T47D (cell line): ENCODE measurements at places on chromosomes 1 and 21.
A peak's percentile ranks its signal among the peaks of the same experiment; 100 is the strongest.

DNA sequence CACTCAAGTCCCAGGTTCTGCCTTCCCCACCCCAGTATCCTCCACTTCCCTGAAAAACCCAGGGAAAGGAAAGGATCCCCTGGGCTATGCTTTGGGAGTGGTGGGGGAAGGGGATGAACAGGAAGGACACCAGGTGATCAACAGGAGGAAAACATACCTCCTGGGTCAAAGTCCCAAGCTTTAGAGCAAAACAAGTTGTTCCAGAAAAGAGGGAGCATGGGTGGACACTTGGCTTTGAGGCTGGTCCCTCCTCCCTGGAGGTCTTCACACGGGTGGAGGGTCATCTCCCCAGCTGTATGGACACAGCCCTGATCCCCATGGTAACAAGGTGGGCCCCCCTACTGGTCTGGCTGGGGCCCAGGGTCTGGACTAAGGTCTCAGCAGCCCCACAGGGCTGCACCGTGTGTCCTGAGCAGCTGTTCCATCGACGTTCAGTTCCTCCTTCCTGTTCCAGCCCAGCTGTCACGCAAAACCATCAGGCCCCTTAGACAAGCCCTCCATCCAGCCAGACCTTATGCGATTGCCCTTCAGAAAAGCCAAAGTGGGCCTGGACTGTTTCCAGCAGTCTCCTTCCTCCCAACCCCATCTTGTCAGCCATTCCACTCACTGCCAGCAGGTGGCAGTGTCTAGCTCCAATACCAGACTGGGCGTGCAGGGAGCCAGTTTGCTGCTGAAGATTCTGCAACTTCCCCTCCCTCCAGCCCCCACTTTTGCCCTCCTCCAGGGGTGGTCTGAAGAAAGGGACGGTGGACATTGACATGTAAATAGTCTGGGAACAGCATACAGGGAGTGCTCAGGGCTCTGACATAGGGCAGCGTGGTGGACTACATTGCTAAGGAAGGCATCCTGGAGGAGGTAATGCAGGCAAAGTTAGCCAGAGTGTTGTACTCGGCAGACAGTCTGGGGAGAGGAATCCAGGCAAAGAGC, 2.9 kb upstream of the PDZK1IP1 start:
- DNase-seq = peak; percentile 60

- no peak for DNase-seq
Measured at GRCh38 chr1:87790756-87791155, 462.1 kb downstream of the LMO4 start.

GRCh38 chr1:2804628-2805351, 3.3 kb upstream of the TTC34 start:
- no peak for DNase-seq

- DNase-seq = no peak
Measured at GRCh38 chr1:183836598-183836997, 31.7 kb downstream of the RGL1 start.

- DNase-seq = peak; percentile 18
Measured at GRCh38 chr1:78673120-78673519, 23.5 kb downstream of the IFI44 start.

- no peak for DNase-seq
Measured at GRCh38 chr1:112399456-112399855, 3.4 kb downstream of the CTTNBP2NL start.

DNA sequence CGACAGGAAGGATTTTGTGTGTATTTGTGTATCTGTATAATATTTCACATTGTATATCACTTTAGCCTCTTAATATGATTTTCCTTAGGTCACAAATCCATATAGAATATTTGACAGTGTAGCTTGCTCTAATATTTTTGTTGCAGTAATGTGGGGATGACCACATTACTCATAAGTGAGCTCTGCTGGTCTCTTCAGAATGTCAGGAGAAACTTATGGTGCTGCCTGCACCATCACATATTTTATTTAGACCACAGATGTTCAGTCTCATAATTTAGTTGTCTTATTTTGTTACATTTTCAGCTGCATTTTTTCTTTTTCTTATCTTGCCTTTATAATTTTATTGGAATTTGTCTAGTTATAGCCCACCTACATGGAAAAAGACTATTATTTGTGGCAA, 205.3 kb downstream of the PBX1 start:
- DNase-seq = no peak

DNA sequence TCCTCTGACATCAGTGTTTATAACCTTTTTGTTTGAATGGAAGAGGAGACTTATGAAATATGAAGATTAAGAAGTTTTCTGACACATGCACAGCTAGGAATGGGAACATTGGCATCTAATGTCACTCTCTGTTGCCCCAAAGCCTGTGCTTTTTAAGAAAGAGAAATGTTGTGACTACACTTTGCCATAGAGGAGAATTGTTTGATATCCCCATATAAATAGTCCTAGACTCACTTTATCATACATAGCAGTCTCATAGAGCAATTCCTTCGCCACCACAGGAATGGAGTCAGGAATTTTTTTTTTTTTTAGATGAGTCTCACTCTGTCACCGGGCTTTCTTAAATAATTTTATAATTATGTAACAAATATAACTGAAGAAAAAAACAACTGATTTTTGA, 1.5 kb downstream of the KRTAP21-3 start:
- no peak for DNase-seq

GRCh38 chr1:110254604-110255391, 44.7 kb downstream of the KCNC4 start:
- peak; percentile 32 for DNase-seq

DNA sequence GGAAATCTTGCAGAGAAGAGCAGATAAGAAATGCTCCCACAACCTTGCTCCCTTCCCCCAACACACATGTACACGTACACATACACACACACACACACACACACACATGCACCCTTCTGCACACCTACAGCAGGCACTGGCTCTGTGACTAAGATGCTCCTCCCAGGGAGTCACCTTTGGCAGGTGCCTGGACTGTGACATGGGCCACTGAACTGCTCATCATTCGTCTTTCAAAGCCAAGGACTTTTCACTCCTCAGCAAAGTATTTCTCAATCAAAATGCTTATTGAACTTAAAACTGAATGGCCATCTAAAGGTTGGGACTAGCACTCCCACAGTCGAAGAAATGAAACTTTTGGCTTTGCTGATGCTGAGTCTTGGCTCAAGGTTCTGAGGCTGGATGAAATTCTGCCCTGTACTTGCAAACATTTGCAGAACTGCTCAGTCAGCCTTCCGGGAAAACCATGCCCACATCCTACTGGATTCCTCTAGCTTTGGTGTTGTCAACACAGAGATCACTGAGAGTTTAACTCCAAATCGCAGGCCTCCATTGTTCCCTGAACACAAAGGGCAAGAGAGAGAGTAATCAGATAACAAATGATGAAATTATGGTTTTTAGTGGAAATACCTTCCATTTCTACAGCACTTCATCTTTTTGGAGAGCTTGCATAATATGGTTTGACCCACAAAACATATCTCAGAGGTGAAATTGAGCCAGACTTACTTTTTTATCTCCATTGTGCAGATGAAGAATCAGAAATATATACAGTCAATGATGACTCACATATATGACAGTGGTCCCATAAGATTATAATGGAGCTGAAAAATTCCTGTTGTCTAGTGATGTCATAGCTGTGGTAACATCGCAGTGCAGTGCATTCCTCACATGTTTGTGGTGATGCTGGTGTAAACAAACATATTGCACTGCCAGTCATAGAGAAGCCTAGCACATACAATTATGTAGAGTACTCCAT, 72.4 kb upstream of the BCAR3 start:
- DNase-seq = no peak

DNA sequence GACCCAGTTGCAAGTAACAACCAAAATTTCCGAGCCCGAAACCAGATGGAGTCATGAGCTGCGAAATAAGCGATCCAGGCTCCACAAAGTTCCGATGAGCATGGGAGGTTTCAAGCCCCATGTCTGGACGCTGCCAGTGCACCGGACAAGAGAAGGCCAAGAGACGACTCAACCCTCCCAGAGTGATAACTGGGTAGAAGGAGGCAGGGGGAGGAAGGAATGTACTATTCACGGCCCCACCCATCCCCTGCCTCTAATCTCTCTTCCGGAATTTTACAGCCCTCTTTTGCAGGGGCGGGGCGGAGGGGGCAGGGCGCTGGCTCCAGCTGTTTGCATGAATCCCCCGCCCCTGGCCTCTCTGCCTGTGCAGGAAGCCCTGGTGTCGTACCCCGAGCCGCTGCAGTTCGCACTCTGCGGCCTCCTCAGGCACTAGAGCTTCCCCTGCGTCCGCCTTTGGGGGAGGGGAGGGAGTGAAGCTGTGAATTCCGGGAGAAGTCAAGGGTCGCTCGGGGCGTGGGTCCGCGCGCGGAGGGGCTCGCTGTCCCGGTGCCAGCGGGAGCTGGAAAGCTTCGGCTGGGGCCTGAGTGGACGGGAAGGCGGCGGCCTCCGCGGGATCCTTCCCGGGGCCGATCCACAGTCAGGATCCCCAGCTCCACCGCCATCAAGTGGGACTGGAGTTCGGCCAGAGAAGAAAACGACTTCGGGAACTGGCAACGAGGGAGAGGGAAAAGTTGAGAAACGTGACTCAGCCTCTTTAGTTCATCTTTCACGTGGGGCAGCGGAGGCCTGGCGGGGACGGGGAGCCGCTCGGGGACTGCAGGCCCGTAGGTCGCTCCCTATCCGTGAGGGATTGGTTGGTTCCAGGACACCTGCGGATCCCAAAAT, 6.3 kb upstream of the PTP4A2 start:
- no peak for DNase-seq

- no peak for DNase-seq
Measured at GRCh38 chr1:84973498-84974334, 23.2 kb downstream of the MCOLN2 start.

DNA sequence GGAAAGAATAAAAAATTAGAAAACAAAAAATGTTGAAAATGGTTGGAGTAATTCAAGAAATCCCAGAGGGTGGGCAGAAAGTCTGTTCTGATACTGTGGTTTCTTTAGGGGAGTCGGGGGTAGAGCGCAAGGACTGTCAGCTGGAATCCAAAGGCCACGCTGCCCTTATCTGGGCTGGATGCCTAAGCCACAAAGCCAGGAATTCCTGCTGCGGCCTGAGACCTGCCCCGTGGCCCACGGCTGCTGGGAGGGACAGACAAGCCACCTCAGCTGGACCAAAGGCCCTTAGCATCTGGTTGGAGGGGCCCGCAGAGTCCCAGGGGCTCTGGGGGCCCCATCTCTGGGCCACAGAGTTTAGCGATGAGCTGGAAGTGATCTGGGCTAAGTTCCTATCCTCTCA, 60.2 kb downstream of the DMRTB1 start:
- DNase-seq = no peak

GRCh38 chr1:54047384-54048305, 5.4 kb downstream of the TMEM59 start:
- DNase-seq = no peak

GRCh38 chr21:43734131-43734927, 15.4 kb downstream of the PDXK start:
- DNase-seq = peak; percentile 49

DNA sequence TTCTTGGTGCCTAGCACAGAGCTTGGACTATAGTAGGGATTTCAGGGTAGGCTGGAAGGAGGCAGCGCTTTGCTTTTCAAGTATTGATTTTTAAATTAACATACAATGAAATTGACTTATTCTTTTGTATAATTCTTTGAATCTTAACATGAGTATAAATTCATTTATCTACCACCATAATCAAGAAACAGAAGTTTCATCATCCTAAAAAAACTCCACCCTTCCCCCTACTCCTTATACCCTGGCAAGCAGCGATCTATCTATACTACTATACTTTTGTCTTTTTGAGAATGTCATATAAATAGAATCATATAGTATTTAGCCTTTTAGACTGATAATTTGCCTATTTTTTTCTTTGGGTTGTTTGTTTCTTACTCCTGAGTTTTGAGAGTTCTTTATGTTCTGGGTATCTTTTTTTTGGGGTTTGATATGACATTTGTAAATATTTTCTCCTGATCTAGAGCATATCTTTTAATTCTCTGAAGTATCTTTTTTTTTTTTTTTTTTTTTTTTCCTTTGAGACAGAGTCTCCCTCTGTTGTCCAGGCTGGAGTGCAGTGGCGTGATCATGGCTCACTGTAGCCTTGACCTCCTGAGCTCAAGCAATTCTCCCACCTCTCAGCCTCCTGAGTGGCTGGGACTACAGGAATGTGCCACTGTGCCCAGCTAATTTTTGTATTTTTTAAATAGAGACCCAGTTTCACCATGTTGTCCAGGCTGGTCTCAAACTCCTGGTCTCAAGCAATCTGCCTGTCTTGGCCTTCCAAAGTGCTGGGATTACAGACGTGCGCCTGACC, 6.4 kb downstream of the RPS6KC1 start:
- no peak for DNase-seq

- DNase-seq = no peak
Measured at GRCh38 chr1:168338589-168339503, 58.2 kb downstream of the TBX19 start.
